ENCODE measurements at places on chromosomes 1 and 21.

DNA sequence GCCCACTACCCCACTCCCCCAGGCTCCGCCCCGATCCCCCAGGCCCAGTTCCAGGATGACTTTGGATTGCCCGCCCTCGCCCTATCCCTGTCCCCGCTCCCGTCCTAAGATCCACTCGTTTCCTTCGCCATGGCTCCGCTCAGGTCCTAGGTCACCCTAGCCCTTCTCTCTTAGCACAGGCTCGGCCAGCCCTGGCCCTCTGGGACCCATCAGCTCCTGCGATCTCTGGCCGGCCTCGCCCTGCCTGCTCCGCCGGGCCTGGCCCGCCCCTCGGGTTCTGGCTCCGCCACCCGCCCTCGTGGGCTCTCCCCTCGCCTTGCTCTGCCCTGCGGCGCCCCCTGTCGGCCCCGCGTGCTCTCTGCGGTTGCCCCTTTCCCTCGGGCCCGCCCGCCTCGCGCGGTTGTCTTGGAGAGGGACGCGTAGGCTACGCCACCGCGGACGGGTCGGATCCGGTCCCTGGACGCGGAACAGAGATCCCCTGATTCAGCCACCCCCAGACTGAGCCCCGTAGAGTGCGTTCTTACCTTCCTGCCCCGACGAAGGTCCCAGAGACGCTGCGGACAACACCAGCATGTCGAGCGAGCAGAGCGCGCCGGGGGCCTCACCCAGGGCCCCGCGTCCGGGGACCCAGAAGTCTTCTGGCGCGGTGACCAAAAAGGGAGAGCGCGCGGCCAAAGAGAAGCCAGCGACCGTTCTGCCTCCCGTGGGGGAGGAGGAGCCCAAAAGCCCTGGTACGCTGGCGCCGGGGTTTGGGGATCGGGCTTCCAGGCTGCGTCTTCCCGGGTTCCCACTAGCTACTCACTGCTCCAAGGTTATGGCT, at the start of gene LRRC71:
Gene LRRC71 (plus strand): TSS at position 400 of the 820 bp plus-strand sequence. CDS start 172 bp downstream, at position 572.
- peak; percentile 93 for DNase-seq

- DNase-seq: peak; percentile 43
Measured at GRCh38 chr1:2629627-2630497, 3.0 kb downstream of the MMEL1 start.

DNA sequence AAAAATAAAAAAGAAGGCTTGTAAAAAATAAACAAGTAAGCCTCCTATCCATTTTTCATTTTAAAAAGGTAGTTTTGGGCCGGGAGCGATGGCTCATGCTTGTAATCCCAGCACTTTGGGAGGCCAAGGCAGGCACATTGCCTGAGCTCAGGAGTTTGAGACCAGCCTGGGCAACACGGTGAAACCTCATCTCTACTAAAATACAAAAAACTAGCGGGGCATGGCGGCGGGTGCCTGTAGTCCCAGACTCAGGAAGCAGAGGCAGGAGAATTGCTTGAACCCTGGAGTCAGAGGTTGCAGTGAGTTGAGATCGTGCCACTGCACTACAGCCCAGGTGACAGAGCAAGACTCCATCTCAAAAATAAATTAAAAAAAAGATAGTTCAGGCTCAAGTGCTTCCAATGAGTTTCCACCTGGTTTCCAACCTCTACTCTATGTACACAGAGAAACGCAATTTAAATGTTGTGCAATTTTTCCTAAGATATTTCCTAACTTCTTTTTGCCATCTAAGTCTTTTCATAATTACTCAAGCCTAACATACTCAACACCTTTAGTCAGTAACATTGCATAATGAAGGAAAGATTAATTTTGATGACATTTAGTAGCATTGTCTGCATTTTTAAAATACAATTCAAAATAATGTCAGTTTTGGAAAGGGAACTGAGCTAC, 106.3 kb downstream of the KCNT2 start:
- no peak for DNase-seq

DNA sequence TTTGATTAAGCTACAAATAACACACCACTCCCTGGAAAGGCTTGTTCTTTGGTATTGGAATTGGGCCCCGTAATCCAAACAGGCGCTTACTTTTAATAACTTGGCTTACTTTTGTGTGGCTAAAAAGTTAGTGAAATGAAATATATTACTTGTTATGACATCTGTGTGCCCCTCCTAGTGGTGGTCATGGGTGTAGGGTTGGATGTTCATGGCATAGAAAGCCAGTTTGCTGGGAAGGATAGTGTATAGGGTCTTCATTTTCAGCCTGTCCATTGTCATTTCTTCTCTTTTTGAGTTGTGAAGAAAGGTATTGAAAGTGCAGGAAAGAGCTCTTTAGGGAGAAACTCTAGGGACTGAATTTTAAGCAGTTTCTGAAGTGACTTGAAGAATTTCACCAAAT, 5.9 kb downstream of the CDC14A start:
- DNase-seq: no peak

GRCh38 chr1:39892601-39893595, 8.8 kb downstream of the MYCL start:
- DNase-seq: peak; percentile 79

DNA sequence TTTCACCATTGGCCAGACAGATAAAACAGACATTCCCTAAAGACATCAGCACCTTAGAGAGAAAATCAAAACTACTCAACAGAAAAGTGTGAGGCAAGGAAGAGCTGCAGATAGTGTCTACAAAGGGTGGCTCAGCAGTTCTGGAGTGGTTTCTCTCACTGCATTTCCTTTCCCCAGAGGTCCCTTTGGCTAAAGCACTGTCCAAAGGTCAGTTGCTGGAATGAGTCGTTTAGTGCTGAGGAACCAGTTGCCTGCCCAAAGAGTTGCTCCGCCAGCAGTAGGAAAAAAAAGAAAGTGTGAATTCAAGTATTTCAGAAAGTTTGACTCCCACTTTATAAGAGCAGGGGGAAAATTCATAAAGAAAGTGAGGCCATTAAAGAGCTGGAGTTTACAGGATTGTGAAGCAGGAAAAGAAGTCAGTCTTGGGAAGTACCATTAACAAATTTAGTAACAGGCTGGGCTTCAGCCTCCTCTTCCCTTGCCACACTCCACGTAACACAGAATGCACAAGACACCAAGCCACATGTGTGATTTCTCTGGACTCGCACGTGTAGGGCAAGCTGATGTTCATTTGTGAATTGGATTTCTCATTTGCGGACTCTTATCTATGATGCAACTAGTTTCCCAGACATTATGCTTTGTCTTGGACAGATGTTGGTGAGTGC, 122.2 kb downstream of the RUNX1 start:
- DNase-seq: peak; percentile 65

DNA sequence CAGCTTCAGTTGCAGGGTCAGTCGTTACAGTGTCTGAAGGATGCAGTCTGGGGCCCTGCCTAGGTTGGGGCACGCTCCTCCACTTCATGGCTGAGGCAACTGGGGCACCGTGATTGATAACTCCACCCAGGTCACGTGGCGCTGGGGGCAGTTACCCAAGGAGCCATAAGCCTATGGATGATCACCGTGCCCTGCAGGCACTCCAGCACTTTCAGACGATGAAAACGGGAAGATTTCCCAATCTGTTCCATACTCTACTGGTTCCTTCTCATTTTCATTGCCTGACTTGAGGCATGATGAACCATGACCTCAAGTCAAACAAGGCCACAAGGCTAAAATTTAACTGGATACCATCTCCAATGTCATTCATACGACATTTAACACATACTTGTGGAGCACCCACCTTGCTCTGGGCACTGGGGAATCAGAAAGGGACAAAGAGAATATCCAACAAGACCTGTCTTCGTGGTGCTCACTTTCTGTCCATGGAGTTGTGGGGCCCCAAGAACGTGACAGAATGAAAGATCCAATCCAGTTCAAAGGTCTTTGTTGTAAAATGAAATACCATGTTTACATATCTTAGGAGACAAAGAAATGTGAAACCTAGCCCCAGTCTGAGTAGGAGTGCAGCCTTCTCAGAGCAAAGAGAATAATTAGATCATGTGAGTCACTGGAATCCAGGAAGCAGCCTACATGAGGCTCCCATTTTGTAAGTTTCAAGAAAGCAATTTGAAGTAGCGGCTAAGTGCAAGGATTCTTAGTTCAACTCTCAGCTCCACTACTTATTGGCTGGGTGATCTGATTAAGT, 39.4 kb upstream of the SPOCD1 start:
- DNase-seq: no peak

DNA sequence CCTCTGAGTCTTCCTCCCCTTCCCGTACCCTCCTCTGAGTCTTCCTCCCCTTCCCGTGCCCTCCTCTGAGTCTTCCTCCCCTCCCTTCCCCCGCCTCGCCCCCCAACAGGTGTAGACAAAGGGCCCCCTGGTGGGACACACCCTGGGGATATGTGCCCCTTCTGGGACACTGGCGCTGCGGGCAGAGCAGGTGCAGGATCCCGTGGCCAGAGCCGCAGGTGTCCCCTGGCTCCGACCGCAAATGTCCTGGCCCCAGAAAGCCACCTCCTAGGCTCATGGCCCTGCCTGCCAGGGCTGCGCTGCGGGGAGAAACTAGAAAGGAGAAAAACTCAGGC, 51.5 kb upstream of the ARHGEF16 start:
- DNase-seq: no peak

DNA sequence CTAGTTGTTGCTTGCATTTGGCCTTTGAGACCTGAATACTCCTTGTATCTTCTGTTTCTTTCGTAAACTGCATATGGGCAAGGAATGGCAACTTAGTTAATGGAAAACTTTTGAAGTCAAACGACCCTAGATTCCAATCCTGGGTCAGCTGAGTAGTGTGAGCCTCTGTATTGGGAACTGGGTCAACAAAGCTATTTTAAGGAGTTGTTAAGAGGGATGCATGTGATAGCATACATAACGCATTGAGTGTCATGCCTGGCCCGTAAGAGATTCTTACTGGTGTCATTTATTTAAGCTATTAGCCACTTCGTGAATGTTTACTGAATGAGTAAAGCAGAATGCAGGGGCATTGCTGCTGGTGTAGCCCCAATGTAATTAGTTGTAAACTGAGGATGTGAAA, 340.1 kb downstream of the PAPPA2 start:
- DNase-seq: no peak

- no peak for DNase-seq
Measured at GRCh38 chr1:87897481-87897880, 568.8 kb downstream of the LMO4 start.

GRCh38 chr1:8541961-8542521, 224.1 kb downstream of the SLC45A1 start:
- no peak for DNase-seq

- no peak for DNase-seq
Measured at GRCh38 chr1:109740615-109741373, at the start of gene GSTM3. GSTM3 (minus strand) TSS chr1:109741038; CDS start chr1:109740287, 751 bp downstream.

DNA sequence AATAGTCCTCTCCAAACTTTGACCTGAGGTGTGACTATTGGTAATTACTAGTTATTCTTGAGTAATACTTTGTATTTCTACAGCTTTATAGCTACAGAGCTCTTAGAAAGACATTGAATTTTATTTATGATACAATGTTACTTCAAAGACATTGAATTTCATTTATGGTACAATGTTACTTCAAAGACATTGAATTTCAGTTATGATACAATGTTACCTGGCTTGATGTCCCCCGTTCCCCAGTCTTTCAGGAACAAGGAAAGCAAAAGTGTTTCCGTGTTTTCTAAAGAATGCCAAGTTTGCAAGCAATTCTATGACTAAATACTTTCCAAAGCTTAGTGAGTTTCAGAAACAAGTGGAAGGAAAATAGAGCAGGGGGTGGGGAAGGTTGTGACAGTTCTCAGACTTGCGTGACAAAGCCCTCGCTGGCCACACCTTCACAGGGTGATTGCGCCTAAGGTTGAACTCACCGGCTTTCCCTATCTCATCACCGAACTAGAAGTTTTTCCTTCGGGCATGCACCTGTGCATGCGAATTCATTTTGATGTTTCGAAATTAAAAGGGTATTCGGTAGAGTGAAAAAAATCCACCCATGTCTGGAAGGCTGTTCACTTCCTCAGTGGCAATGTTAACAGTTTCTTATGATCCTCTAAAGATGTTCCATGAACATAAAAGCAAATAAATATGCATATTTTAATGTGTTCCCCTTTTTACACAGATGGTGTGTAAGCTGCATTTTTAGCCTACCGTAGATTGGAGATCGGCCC, 909 bp upstream of the PAXBP1 start:
- no peak for DNase-seq

GRCh38 chr21:30232011-30232410, 16.1 kb upstream of the CLDN8 start:
- DNase-seq: no peak

- no peak for DNase-seq
Measured at GRCh38 chr1:2632051-2632430, 775 bp downstream of the MMEL1 start.
